ENCODE measurements at places on chromosomes 3 and 15.

DNA sequence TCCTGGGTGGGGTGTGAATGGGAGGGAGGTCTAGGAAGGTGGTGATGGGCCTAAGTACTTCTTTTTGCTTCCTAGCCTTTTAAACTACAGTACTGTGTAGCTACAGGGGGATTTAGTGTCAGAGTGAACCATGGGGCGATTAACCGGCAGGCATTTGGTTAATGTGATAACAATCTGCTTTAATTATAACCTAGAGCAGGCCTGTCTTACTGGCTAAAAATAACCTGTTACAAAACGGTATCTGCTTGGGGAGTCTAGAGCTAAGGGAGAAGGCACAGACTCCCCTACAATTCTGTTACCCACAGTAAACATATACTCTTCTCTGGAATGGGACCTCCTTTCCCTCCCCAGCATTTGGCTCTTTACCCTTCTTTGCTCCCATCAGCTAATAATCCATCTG, 85.4 kb downstream of the RBPMS2 start:
- DNase-seq, result no peak

DNA sequence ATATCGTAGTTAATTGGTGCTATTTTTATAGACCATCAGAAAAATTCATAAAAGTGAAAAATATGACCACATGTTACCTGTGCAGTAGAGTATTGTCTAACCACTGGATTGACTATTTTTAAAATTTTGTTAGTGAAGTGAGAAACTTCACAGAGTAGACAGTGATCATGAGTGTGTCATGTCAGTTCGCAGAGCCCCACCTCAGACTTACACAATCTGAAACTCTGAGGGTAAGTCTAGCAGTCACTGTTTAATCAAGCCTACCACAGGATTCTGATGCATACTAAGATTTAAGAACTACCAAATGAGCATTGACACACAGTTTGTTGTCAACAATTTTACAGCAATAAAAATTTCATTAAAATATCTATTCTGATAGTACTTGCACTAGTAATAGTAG, 552.9 kb upstream of the SUCLG2 start:
- no peak for DNase-seq

GRCh38 chr15:75895731-75896130, 7.9 kb upstream of the FBXO22 start:
- no peak for DNase-seq

GRCh38 chr3:61417352-61417751, 144.0 kb upstream of the PTPRG start:
- no peak for DNase-seq

Measured in NAMALWA (cell line).